ENCODE measurements at places on chromosomes 4 and X.

- DNase-seq: no peak
Measured at GRCh38 chr4:35926788-35927187, 317.5 kb downstream of the ARAP2 start.

DNA sequence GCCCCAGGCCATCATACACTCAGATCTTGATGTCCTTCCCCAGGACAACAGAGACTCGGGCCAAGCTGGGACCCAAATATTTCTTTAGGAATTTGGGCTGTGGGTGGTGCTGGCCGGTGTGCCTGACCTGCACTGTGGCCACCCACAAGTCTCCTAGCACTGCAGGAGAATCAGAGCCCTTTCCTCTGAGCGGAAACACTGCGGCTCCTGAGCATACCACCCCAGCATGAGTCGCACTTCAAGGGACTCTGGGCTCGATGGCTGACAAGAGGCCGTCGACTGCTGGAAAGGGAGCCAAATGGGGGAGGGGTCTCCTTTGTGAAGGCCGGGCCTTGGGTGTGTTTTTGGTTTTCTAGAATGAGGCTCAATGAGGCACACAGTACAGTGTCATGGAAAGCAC is 13.0 kb upstream of the IRAK1 start:
- DNase-seq: no peak

GRCh38 chr4:2572866-2573265 is 36.4 kb downstream of the FAM193A start:
- DNase-seq: no peak

GRCh38 chr4:149031399-149031798 is 589.2 kb upstream of the NR3C2 start:
- no peak for DNase-seq

DNA sequence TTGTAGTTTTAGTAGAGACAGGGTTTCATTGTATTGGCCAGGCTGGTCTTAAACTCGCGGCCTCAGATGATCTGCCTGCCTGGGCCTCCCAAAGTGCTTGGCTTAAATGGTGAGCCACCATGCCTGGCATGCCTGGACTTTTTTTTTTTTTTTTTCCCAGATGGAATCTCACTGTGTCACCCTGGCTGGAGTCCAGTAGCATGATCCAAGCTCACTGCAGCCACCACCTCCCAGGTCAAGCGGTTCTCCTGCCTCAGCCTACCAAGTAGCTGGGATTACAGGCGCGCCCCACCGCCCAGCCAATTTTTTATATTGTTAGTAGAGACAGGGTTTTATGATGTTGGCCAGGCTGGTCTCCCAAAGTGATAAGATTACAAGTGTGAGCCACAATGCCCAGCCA is 8.4 kb downstream of the UBE2K start:
- DNase-seq: peak; percentile 71

DNA sequence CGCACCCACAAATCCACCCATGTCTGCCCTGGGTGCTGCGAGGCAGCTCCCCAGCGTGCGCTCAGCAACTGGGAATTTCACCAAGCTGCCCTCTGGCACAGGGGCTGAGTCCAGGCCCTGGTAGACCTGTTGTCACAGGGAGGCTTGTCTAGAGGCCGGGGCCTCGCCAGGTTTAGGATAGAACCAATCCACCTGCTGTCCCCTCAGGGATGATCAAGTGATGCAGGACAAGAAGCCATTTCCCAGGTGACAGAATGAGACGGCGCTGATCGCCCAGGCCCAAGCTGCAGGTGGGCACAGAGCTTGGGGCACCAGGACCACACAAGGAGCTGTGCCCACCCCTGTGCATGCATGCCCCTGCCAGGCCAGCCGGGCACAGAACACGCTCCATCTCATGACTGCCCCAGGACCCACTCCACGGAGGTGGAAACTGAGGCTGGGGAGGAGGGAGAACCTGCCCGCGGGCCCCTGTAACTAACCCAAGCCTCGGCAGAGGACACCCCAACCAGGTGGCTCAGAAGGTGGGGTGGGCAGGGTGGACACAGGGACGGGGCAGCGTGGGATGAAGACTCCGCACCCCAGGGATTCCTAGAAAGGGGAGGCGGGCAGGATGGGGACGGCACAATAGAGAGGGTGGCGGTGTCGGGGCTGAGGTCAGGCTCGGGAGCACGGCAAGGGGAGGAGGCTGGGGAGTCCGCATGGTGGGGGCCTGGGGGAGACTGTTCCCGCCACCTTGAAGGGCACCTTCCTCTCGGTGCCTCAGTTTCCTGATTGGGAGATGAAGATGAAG is 78.0 kb downstream of the ZFYVE28 start:
- no peak for DNase-seq

DNA sequence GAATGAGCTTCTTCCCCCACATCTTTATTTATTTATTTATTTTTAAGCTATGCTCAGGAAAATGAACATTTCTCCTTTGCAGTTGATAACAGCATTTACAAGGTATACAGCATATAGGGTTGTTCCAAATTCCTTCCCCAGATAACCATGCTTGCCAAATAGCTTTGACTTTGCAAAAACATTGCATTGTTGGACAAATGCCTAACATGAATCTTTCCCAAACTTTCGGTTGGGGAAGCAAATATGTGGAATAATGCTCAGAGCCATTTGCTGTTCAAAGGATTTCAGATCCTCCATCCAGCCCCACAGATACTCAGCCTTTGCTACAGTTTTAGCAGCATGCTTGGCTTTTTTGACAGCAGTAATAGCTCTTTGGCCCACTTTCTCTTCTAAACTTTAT is 127.2 kb upstream of the AGA start:
- no peak for DNase-seq

- DNase-seq: no peak
Measured at GRCh38 chrX:25001808-25002660, 13.7 kb downstream of the ARX start.

GRCh38 chrX:1734806-1735205 is 119.9 kb downstream of the ASMT start:
- DNase-seq: no peak

DNA sequence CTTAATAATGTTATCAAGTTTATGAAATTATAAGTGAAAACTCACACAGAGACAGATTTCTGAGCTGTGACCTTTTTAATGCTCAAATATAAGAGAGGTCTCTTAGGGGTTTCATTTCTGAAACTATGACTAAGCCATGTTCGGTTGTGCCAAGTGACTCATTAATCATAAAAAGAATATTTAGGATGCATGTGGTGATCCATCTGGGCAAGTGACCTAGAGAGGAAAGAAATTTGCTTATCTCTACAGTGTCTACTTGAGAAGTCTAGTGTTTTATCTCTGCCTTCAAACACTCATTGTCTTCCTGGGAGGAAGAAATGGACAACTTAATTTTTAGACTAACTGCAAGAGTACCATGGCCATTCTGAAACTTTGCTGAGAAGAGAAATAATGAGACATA is 545.3 kb upstream of the GRID2 start:
- DNase-seq: no peak

DNA sequence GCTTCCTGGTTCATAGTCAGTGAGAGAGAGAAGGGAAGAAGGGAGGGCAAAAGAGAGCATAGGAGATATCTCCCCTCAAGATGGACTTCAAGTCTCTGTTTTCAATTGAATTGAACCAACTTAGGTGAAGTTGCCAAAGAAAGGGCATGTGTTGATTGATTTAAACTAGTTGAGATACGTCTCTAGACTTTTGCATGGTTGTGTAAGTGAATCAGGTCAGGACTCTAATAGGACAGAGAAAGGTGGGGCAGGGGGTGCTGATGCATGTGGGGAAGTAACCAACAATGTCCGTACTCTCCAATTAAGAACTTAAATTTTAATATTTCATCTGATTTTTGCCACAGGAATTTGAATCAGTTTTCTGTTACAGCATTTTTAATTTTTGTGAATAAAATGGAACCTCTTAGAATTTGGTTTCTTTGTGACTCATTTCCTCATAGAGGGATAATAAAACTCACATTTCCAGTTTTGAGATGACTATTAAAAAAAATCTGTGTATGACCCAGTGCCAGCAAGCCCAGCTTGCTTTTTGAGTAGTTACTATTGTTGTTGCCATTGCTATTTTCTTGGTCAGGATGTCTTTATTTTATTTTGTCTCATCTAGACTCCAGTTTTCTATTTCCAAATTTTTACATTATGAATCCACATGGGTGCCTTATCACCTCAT is 37.3 kb downstream of the SLIT2 start:
- no peak for DNase-seq

DNA sequence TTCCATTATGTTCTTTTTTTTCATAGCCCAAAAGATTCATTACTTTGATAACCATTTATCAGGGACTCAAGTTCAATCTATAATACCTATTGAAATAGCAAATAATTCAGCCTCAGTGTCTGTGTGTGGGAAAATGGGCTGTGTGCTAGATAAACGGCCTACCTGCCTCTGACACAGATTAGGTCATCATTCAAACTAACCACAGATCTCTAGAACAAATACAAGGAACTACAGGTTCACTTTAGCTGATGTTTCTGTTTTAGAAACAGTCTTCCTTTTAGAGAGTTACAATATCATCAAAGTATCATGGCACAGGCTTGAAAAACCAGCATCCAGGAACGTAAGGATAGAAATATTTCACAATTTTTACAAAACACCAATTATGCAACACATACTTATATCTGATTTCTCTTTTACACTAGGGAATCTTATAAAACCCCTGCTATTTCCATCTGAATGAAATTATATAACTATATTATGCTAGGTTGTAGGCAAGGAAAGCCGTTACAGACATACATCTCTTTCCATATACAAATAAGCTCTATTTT is 56.6 kb upstream of the MAB21L2 start:
- no peak for DNase-seq

DNA sequence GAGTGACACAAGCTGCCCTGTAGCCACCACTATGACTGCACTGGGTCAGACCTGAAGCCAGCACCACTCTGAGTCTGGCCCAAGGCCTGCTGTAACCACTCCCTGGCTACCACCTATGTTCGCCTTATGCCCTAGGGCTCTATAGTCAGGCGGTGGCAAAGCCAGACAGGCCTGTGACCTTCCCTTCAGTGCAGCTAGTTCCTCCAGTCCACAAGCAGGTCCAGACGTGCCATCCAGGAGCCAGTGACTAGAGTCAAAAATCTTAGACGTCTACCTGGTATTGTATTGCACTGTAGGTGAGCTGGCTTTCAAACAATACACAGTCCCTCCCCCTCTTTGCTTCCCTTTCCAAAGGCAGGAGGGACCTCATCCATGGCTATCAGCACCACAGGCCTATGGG is 54.0 kb upstream of the RNF128 start:
- DNase-seq: peak; percentile 68

DNA sequence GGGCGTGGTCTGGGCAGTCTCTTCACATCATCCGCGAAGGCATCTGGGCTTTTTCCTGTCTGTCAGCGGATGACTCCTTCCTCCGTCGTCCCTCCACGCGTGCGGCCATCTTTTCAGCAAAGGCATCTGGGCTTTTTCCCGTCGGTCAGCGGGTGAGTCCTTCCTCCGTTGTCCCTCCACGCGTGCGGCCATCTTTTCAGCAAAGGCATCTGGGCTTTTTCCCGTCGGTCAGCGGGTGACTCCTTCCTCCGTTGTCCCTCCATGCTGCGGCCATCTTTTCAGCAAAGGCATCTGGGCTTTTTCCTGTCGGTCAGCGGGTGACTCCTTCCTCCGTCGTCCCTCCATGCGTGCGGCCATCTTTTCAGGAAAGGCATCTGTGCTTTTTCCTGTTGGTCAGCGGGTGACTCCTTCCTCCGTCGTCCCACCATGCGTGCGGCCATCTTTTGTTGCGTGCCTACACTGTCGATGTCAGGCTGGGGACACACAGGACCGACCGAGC is 12.3 kb upstream of the TMEM271 start:
- no peak for DNase-seq

- DNase-seq: no peak
Measured at GRCh38 chr4:141169391-141169790, 36.1 kb upstream of the RNF150 start.

DNA sequence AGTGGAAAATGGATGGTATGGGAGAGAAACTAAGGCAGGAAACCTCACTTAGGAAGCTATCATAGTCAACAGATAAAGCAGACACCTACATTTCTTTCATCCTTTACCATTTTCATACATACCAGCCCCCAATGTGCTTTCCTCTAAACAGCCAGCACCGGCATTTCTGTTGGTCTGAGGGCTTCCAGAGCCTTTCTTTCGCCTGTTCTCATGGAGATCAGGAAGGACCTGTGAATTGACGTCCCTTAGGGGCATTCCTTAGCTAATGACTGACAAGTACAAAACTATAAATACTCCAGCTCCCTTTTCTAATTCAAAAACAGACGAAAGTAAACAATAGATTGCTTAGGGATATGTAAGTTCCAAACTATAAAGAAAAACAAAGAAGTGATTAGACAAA is 215.5 kb upstream of the CNKSR2 start:
- no peak for DNase-seq

DNA sequence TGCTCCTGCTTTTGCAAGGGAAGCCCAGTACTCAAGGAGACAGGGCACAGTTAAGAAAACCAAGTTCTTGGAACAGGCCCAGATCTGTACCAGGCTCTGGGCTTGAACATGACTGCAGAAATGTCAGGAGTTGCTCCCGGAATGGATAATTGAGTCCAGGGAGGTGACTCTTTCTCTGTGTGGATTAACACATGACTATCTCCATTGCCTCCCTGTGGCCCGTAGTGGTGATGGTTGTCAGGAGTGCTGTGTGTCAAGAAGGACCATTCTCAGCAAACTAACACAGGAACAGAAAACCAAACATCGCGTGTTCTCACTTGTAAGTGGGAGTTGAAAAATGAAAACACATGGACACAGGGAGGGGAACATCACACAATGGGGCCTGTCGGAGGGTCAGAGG is 39.9 kb downstream of the CCKAR start:
- no peak for DNase-seq

- DNase-seq: no peak
Measured at GRCh38 chr4:189060104-189060503, 880.6 kb upstream of the FRG1 start.

GRCh38 chr4:10622728-10623127 is 61.8 kb downstream of the CLNK start:
- no peak for DNase-seq

DNA sequence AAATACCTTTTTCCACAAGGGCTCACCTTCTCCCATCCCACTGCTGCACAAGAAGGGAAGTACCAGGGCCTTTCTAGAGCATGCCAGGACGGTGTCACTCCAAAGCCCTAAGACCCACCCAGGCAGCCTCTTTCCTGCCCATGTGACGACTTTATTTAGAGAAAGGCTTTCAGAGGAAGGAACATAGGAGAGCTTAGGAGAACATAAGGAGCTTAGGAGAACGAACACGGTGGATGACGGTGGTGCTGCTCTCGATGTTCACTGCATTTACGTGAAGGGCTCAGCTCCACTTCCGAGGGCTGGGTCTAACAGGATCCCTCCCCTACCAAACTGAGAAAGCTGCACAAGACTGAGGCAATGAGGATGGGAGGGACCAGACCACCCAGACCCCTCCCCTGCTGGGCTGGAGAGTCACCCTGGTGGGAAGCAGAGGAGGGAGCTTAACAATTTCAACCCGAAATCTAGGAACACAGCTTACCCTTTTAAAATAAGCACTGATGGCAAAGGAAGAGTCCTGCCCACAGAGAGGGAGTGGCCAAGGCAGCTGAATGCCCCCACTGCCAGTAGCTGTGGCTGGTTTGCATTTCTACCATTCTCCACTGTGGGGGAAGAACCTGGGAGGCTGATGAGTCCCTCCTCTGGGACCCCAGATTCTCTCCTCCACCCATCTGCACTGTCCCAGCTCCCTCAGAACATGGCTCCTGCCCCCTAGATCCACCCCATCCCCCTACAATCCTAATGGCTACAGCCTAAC is 29.8 kb downstream of the ZFYVE28 start:
- no peak for DNase-seq

- no peak for DNase-seq
Measured at GRCh38 chr4:153218961-153219360, 14.7 kb downstream of the TRIM2 start.

GRCh38 chrX:154979629-154980028 is 42.9 kb downstream of the F8 start:
- no peak for DNase-seq
